ENCODE measurements at places on chromosomes 2 and 18.

DNA sequence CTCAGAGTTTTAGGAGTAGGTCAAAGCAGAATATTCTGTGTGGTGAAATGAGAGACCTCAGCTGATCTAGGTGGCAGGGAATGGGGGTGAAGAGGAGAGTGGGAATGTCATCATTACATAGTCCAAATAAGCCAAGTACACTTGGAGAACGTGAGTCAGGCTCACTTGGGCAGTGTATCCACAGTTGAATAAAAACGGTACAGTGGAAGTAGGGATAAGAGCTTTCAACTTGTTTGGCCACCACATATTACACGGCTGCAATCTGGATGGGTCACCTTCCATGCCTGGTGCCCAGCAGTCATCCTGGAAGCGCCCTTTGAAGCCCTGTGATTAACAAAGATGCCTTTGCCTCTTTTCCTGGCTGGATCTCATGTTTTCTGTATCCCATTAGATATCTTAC is 28.6 kb downstream of the MIB1 start:
- DNase-seq: no peak

- DNase-seq: no peak
These were observed 412.4 kb upstream of the LRATD1 start for GRCh38 chr2:14220101-14220500.

DNA sequence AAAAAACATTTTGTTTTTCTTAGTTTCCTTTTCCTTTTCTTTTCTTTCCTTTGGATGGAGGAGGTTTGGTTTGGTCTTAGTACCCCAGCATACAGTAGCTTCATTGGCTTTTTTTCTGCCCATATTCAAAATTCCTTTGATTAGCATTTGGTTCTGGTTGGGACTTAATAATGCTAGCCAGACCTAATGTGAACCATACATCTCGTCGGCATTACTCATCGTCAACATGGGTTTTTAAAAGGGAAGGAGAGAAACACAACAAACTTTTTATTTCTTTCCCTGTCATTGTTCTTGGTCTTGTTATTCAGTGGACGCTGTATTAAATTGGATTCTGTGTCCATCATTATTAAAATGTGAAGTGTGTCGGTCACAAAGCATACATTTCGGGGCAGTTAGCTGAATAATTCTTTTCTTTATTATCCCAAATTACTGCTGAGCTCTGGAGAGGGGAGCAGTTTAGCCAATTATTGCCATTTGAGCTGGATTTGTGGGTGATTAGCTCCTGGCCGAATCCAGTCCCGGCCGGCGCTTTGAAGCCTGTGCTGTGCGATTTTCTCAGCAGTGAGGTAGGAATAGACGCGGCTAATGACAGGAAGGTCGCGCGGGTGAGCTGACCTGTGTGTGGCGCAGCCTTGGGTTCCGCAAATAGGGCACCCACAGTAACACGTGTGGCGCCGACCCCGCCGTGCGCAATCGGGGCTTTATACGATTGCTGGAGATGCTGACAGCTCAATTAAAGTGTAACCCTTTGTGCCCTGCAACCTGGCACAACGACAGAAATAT is 303.3 kb downstream of the GBX2 start:
- DNase-seq: no peak

- no peak for DNase-seq
These were observed 55.2 kb downstream of the DLGAP1 start for GRCh38 chr18:4399929-4400328.

DNA sequence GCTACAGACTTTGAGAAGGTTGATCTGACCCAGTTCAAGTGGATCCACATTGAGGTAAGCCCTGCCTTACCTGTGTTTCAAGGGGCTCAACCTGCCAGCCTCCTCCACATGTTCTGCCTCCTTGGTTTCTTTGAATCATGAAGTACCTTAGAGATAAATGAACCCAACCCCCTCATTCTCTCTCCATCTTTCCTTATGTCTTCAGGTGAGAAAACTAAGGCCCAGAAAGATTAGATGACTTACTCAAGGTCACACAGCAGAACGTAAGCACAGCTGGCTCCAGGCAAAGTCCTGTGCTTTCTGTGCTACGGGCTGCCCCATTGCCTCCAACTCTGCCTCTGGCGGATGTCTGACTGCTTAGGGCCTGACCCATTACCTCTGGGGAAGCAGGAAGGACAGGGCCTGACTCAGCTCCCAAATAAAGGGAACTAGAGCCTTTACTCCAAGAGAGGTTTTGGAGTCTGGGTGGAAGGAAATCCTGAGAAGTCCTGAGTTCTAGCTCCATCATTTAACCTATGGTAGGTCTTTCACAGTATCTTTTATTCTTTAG is 10.3 kb downstream of the KHK start:
- no peak for DNase-seq

GRCh38 chr2:128667391-128667790 is 348.7 kb upstream of the HS6ST1 start:
- DNase-seq: peak; percentile 49

- peak; percentile 8 for DNase-seq
These were observed 19.7 kb upstream of the TUBB6 start for GRCh38 chr18:12288403-12288755.

GRCh38 chr2:128746356-128746755 is 427.7 kb upstream of the HS6ST1 start:
- no peak for DNase-seq

Measured in suprapubic skin (tissue), 4 donors.